Activated B cell treated with CpG ODN at 0.5 μM for 24 hours (primary cell): ENCODE measurements at places on chromosomes 3 and 15. TPM values are rescaled to one million over a fixed set of nuclear protein-coding genes. Genes with fewer than 3 reads are reported as not detected.

The ATP10A gene
- total RNA-seq = not detected in 2 replicates

The CPNE9 gene
- 0.20 TPM in 1 of 2 replicates, not detected in the other for total RNA-seq

DNA sequence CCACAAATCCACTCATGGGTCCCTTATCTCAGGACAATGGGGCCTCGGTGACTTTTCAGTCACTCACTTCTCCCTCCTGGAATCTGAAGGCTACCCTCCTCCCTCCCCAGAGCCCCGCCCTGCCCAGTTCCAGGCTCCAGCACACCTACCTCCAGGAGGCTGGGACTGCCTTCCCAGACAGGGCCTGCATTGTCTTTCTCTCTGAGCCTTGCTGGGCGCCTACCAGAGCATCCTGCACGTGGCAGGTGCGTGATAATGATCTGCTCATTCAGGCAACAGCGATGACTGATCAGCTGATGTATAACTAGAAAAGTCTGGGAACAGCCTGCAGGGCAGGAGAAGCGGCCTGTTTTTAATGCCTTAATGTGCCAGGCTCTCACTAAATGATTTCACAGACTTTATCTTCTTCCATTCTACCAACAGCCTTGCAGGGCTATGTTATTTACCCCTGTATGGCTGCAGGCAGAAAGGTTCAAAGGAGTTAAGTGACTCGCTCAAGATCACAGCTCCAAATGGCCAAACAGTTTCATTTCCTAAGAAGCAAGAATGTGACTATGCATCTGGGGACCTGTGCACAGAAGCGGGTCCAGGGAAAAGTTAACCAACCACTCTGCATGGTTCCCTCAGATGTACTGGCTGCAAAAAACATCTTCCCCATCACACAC is 6.3 kb downstream of the ADAMTS17 start:
- H3K27ac ChIP-seq = no peak overlapping the region
- peaks cover 5% of the 10 kb centered on the region for H3K4me1 ChIP-seq
- H3K27me3 ChIP-seq = peaks cover 59% of the 10 kb centered on the region

DNA sequence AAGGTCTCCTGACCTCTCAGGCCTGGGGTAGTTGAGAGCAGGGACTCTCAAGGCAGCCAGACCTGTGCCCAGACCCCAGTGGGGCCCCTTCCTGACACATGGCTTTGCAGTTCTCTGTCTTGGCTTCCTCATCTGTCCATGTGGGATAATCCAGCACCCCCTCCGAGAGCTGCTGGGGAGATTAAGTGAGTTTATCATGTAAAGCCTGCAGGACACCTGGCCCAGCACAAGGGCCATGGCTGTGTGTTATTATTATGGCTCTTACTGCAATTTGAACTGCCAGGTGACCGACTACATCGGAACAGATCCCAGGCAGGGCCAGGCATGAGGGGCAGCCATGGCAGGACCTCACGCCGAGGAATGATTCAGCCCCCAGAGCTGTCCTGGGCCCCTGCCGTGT is 12.6 kb downstream of the DUSP7 start:
- DNase-seq = no peak
- H3K4me3 ChIP-seq = no peak overlapping the region
- H3K36me3 ChIP-seq = peaks cover 2% of the 10 kb centered on the region
- no peak overlapping the region for H3K27ac ChIP-seq
- peaks cover 2% of the 10 kb centered on the region for H3K27me3 ChIP-seq
- H3K4me1 ChIP-seq = no peaks in the 10 kb centered on the region

The RASGRF1 gene
- 8.6 and 11.4 TPM in 2 replicates for total RNA-seq

The BCHE gene
- total RNA-seq = not detected in 2 replicates

- no peak overlapping the region for H3K27ac ChIP-seq
- H3K36me3 ChIP-seq = no peaks in the 10 kb centered on the region
- no peaks in the 10 kb centered on the region for H3K27me3 ChIP-seq
These were observed 861.7 kb upstream of the NR2F2 start for GRCh38 chr15:95468820-95469219.

GRCh38 chr15:97576929-97577645 is 383.4 kb upstream of the ARRDC4 start:
- no peaks in the 10 kb centered on the region for H3K36me3 ChIP-seq
- no peak overlapping the region for H3K27ac ChIP-seq
- DNase-seq = no peak
- no peaks in the 10 kb centered on the region for H3K27me3 ChIP-seq
- H3K4me1 ChIP-seq = no peaks in the 10 kb centered on the region

DNA sequence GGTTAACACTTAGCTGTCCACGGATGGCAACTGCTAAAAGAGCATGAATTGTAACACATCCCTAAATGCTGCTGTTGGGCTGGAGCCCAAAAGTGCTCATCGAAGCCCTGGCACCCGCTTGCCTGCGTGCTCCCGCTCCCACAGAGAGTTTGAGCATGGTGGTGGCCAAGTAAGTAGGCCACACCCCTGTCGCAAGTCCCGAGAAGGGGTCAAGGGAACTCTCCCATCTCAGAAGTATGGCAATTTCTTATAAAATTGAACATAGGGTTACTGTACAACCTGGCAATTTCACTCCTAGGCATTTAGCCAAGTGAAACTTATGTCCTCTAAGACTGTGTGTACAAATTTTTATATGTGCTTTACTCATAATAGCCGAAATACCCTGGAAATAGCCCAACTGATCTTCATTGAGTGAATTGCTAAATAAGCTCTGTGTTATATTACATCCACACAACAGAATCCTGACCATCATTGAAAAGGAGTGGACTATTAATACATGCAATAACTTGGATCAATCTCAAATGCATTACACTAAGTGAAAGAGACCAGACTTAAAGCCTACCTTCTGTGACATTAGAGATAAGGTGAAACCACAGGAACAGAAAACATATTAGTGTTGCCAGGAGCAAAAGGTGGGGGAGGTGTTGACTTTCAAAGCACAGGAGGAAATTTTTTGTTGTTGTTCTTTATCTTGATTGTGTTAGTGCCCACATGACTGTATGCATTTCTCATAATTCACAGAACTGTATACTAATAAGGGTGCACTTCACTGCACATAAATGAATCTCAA is 1.5 kb upstream of the GCSAM start:
- H3K27ac ChIP-seq = peak overlapping the region; percentile 96
- H3K27me3 ChIP-seq = no peaks in the 10 kb centered on the region
- DNase-seq = no peak

GRCh38 chr3:38316356-38317191 is 30.0 kb upstream of the XYLB start:
- no peaks in the 10 kb centered on the region for H3K4me1 ChIP-seq
- no peak for DNase-seq
- peaks cover 3% of the 10 kb centered on the region for H3K27me3 ChIP-seq
- no peak overlapping the region for H3K4me3 ChIP-seq
- H3K36me3 ChIP-seq = no peaks in the 10 kb centered on the region

- no peak for DNase-seq
- H3K27ac ChIP-seq = peak overlapping the region; percentile 41
- peaks cover 25% of the 10 kb centered on the region for H3K4me1 ChIP-seq
- no peak overlapping the region for H3K4me3 ChIP-seq
These were observed 47.9 kb downstream of the PEAK1 start for GRCh38 chr15:77371850-77372563.

DNA sequence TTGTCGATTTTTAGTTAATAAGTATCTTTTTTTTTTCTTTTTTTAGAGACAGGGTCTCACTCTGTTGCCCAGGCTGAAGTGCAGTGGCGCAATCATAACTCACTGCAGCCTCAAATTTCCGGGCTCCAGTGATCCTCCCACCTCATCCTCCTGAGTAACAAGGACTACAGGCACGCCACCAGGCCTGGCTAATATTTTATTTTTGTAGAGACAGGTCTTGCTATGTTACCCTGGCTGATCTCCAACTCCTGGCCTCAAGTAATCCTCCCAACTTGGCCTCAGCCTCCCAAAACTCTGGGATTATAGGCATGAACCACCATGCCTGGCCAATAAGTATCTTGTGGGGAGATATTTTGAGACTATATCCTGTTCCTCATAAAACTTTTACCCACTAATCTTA is 29.4 kb upstream of the ARID3B start:
- no peaks in the 10 kb centered on the region for H3K27me3 ChIP-seq
- no peak overlapping the region for H3K4me3 ChIP-seq
- no peak for DNase-seq
- H3K4me1 ChIP-seq = peaks cover 14% of the 10 kb centered on the region
- H3K36me3 ChIP-seq = no peaks in the 10 kb centered on the region
- H3K27ac ChIP-seq = peak overlapping the region; percentile 20

- H3K27me3 ChIP-seq = peaks cover 38% of the 10 kb centered on the region
- no peaks in the 10 kb centered on the region for H3K36me3 ChIP-seq
- no peak overlapping the region for H3K27ac ChIP-seq
These were observed 2.9 kb upstream of the CFAP92 start for GRCh38 chr3:128996726-128997125.

The CCDC191 gene
- total RNA-seq = 14.7 and 17.2 TPM in 2 replicates

- H3K36me3 ChIP-seq = no peaks in the 10 kb centered on the region
- peaks cover 4% of the 10 kb centered on the region for H3K27me3 ChIP-seq
- H3K4me1 ChIP-seq = no peaks in the 10 kb centered on the region
- no peak for DNase-seq
- no peak overlapping the region for H3K4me3 ChIP-seq
- no peak overlapping the region for H3K27ac ChIP-seq
These were observed 10.2 kb downstream of the PLSCR5 start for GRCh38 chr3:146594843-146595482.

GRCh38 chr3:194808640-194809097 is 123.0 kb downstream of the FAM43A start:
- H3K36me3 ChIP-seq = no peaks in the 10 kb centered on the region
- H3K4me3 ChIP-seq = no peak overlapping the region
- peaks cover 13% of the 10 kb centered on the region for H3K27me3 ChIP-seq

The CCR3 gene
- not detected in 2 replicates for total RNA-seq
